ENCODE measurements at places on chromosomes 5 and 9. TPM values are rescaled to one million over a fixed set of nuclear protein-coding genes. Genes with fewer than 3 reads are reported as not detected.

The ANKRD18A gene
- total RNA-seq: 9.6 TPM

GRCh38 chr5:3268760-3269330, 326.8 kb upstream of the IRX1 start:
- H3K36me3 ChIP-seq: no peaks in the 10 kb centered on the region
- H3K27me3 ChIP-seq: no peaks in the 10 kb centered on the region
- H3K4me1 ChIP-seq: no peaks in the 10 kb centered on the region
- DNase-seq: no peak
- no peak overlapping the region for H3K4me3 ChIP-seq

DNA sequence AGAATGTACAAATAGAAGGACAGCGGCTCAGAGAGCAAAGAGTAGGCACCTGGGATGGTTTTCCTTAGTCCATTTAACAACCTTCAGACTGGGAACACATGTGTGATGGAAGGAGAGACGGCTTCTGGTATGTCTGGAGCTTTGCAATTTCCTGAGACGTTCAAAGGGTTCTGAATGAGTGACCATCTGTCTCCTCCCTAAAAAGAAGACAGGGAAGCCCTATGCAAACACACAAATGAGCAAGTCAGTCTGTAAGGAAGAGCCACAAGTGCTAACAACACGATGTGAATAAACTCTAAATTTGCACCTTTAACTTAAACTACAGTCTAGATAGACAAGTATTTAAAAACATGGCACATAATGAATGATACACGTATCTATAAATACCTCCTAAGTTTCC, 391.0 kb downstream of the ICE1 start:
- no peaks in the 10 kb centered on the region for H3K36me3 ChIP-seq
- no peak overlapping the region for H3K27ac ChIP-seq
- no peak for DNase-seq
- H3K27me3 ChIP-seq: no peaks in the 10 kb centered on the region
- no peaks in the 10 kb centered on the region for H3K4me1 ChIP-seq

The CAVIN4 gene
- 0.82 TPM for total RNA-seq

DNA sequence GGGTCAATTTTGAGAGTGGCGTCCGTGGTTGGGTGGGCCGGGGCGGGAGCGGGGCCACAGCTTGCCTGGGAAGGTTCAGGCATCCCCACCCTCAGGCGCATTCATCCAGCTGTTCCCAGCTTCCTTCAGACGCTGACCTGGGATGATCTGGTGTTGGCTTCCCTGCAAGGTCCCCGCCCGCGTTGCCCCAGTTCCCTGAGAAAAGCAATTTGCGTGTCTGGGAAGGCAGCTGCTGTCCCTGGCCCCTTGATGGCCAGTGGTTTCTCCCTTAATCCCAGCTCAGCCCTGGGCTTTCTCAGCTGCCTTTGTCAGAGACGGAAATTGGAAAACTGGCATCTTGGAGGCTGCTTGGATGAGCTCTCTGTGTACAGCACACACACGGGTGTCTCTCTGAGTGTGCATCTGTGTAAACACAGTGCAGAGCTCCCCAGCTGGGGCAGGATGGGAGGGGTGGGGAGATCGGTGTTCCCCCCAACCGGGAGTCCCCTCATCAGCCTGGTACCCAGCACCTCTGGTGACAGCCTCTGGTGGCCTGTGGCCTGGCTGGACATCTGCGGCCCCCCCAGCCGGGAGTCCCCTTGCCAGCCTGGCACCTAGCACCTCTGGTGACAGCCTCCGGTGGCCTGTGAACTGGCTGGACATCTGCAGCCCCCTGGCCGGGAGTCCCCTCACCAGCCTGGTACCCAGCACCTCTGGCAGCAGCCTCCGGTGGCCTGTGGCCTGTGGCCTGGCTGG, 94.0 kb downstream of the COL5A1 start:
- H3K27ac ChIP-seq: no peak overlapping the region
- no peak for DNase-seq
- H3K4me3 ChIP-seq: no peak overlapping the region
- H3K36me3 ChIP-seq: no peaks in the 10 kb centered on the region
- no peaks in the 10 kb centered on the region for H3K27me3 ChIP-seq

DNA sequence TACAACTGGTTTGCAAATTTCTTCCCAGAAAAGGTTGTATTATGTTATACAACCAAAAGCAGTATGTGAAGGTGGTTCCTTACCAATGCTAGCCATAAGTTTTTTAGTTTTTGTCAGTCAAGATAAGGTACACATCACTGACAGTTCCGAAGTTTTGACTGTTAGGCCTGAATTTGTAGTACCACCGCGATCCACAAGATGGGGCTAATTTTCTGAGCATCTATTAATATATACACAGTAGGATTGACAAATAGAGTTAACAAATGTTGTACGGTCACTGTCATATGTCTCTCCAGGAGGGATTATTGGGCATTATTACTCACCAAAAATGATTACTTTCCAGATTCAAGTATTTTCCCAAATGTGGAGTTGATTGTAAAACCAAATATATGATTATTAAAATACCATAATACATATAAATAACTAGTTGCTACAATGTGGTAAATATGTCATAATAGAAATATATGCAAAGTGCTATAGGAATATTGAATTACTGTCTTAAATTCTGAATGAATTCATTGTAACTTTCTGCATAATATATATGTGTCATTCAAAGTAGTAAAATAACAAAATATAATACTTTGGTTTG, 28.4 kb upstream of the LRRC19 start:
- no peak overlapping the region for H3K27ac ChIP-seq
- no peak overlapping the region for H3K4me3 ChIP-seq
- no peaks in the 10 kb centered on the region for H3K4me1 ChIP-seq
- no peaks in the 10 kb centered on the region for H3K27me3 ChIP-seq
